ENCODE measurements at places on chromosomes 6 and 20.

GRCh38 chr6:34128045-34128444 is 17.8 kb downstream of the GRM4 start:
- DNase-seq: no peak

DNA sequence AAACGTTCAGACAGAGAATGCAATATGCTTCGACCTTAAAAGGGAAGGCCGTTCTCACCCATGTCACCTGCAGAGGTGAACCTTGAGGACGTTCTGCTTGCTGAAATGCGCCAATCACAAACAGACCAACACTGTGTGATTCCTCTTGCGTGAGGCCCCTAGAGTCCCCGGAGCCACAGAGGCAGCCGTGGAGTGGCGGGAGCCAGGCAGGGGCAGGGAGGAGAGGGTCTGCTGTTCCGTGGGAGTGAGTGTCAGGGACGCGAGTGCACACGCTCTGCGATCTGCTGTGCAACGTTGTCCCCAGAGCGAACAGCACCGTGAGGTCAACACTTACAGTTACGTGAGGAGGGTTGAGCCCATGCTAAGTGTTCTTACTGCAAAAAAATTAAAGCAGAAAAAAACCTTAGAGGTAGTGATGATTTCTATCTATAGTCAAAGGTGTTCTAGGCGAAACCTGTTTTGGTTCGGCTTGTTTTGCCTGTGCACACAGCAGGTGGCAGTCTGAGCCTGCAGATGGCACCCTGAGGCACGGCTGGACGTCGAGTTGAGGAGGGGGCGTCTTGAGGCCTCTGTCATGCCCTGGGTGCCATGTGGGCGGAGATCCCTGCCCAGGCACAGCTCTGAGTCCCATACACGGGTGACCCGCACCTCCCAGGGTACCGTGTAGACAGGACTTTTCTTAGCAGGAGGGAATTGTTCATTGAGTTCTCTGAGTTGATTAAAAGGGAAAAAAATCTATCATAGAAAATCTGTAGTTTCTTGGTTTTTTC is 71.7 kb upstream of the FRMD1 start:
- DNase-seq: peak; percentile 25

- DNase-seq: no peak
These were observed 2.4 kb upstream of the RPP40 start for GRCh38 chr6:5006222-5006621.

DNA sequence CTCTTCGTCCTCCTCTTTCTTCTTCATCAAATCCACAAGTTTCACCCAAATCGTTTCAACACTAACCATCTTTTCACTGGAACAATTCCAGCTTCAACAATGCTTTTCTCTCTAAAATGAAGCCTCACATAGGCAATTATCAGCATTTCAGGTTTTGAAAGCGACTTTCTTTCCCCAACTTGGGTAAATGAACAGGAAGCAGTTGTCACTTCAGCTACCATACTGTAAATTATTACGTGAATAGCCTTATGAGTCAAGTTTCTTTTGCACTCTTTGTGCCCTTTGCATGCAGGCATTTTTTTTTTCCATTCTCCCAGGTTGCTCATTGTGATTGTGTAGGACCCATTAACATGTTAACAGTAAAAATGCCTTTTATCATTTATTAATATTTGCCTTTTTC is 121.7 kb upstream of the BTBD3 start:
- no peak for DNase-seq

DNA sequence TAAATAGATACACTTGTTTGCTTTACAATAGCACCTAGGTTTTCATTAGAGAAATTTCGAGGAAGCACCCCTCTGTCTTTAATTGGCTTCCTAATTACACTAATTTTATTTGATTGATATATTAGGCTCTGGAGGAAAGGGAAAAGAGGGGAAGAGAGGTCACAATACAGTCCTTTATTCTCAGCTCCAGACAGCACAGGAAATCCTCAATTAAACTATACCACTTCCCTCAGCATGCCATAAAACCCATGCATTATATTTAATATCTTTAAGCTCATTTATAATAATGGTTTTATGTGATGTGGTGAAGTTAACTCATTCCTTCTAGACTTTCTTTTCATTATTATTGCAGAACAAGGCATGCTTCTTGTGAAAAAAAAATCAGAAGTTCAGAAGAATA is 17.7 kb upstream of the PDE7B start:
- DNase-seq: no peak

DNA sequence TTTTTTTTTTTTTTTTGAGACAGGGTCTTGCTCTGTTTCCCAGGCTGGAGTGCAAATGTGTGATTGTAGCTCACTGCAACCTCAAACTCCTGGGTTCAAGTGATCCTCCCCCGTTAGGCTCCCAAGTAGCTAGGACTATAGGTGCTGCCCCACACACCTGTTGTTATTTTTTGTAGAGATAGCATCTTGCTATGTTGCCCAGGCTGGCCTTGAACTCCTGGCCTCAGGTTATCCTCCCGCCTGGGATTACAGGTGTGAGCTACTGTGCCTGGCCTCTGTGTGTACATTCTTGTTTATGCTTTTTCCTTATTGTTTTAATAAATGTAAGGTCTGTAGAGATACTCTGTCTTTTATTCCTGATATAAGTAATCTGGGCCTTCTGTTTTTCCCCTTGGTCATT is 14.8 kb downstream of the CD2AP start:
- no peak for DNase-seq

GRCh38 chr6:46175976-46176375 is 5.2 kb upstream of the ENPP5 start:
- no peak for DNase-seq
